ENCODE measurements at places on chromosomes 16 and 17. TPM values are rescaled to one million over a fixed set of nuclear protein-coding genes. Genes with fewer than 3 reads are reported as not detected.

Gene CCL16
- total RNA-seq = 0.11 TPM

Gene RSKR
- total RNA-seq = 3.3 TPM

Gene TBX21
- total RNA-seq = under 0.01 TPM

Gene PRSS22
- total RNA-seq = not detected

Gene PRSS36
- 0.26 TPM for total RNA-seq

Gene GPATCH8
- total RNA-seq = 10.9 TPM

Gene BICDL2
- not detected for total RNA-seq

Gene VASN
- 1.1 TPM for total RNA-seq

Data from dermis lymphatic vessel endothelial cell (primary cell).